NCI-H1417 (cell line): ENCODE measurements at places on chromosomes 4 and X.

GRCh38 chrX:109345856-109346255 is 136.0 kb downstream of the GUCY2F start:
- no peak for DNase-seq

DNA sequence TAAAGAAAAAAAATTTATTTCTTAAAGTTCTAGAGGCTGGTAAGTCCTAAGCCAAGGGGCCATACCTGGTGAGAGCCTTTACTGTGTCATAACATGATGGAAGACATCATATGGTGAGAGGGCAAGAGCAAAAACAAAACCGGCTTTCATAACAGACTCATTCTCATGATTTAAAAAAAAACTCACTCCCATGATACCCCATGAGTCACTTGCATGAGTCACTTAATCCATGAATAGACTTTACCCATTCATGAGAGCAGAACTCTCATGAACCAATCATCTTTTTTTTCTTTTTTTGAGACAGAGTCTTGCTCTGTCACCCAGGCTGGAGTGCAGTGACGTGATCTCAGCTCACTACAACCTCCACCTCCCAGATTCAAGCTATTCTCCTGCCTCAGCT is 369.7 kb upstream of the DIAPH2 start:
- DNase-seq = no peak

DNA sequence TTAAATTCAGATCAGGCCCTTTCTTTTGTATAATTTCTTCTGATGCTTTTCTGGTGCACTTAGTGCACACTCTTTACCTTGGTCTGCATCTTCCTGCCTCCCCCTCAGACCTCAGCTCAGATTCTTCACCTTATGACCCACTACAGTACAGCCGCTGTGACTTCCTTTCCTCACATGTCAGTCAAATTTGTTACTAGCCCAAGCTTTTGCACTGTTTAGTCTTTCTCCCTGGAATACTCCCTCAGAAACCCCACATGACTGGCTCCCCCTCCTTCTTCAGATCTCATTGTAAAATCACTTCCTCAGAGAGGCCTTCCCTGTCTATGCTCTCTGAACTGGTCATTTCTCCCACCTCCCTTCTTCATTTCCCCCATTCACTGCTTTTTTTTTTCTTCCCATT is 132.9 kb downstream of the FRAS1 start:
- no peak for DNase-seq

- DNase-seq = no peak
These were observed 14.3 kb upstream of the AWAT1 start for GRCh38 chrX:70219938-70220764.

GRCh38 chrX:123436512-123437136 is 252.5 kb downstream of the GRIA3 start:
- no peak for DNase-seq

DNA sequence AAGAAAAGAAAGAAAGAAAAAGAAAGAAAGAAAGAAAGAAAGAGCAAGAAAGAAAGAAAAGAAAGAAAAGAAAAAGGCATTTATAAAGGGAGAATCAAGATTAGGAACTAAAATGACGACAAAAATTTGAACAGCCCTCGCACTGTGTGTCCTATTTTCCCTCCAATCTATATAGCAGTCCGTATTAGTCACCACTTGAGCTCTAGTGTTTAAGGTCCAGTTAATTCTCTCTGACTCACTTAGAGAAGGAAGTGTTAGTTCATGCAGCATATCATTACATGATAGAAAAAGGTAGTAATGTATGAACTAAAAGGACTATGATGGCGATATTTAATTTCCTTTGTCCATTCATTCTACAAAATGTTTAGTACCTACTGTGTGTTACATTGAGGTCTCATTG is 122.7 kb downstream of the CBLL2 start:
- DNase-seq = no peak
